PC-3 (cell line): ENCODE measurements at places on chromosomes 3 and 15. TPM values are rescaled to one million over a fixed set of nuclear protein-coding genes. Genes with fewer than 3 reads are reported as not detected.

GRCh38 chr15:83559310-83559966 lies 94.5 kb upstream of the ADAMTSL3 start:
- peak; percentile 87 for DNase-seq

- DNase-seq, result peak; percentile 75
Observed at GRCh38 chr15:74179983-74180880, 6.7 kb downstream of the ISLR start.

GRCh38 chr3:124635169-124635539 lies 95.1 kb upstream of the UMPS start:
- no peak for DNase-seq

Gene IQCF5
- total RNA-seq, result not detected in 2 replicates

Gene GPR171
- total RNA-seq, result not detected in 2 replicates

Gene SLC9A9
- 0.07 TPM in 1 of 2 replicates, not detected in the other for total RNA-seq

Gene SLCO2A1
- not detected in 2 replicates for total RNA-seq

Gene CYP11A1
- 0.18 TPM in 1 of 2 replicates, not detected in the other for total RNA-seq
